ENCODE measurements at places on chromosomes 2 and 18.

GRCh38 chr2:57429831-57430230, 616.8 kb upstream of the VRK2 start:
- no peak for DNase-seq

GRCh38 chr2:43059183-43059897, 167.1 kb downstream of the ZFP36L2 start:
- peak; percentile 8 for DNase-seq

- DNase-seq = no peak
These were observed 110.2 kb downstream of the BMPR2 start for GRCh38 chr2:202486351-202486750.

DNA sequence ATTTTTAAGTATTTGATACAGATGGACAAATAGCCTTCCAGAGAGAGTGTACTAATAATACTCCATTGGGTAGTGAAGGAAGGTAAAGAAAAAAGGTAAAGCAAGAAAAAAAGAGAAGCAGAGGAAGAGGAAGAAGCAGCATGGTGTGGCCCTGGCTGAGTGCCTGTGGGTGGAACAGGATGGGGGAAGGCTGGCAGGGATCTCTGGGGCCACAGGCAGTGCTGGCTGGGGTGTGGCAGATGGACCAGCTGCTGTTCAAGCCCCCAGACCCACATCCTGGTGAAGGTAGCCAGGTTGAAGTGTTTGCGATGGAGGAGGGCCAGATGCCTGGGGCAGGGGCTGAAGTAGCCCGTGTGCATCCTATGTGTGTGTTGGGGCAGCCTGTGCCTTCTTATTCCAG, 79.0 kb downstream of the DYSF start:
- no peak for DNase-seq

DNA sequence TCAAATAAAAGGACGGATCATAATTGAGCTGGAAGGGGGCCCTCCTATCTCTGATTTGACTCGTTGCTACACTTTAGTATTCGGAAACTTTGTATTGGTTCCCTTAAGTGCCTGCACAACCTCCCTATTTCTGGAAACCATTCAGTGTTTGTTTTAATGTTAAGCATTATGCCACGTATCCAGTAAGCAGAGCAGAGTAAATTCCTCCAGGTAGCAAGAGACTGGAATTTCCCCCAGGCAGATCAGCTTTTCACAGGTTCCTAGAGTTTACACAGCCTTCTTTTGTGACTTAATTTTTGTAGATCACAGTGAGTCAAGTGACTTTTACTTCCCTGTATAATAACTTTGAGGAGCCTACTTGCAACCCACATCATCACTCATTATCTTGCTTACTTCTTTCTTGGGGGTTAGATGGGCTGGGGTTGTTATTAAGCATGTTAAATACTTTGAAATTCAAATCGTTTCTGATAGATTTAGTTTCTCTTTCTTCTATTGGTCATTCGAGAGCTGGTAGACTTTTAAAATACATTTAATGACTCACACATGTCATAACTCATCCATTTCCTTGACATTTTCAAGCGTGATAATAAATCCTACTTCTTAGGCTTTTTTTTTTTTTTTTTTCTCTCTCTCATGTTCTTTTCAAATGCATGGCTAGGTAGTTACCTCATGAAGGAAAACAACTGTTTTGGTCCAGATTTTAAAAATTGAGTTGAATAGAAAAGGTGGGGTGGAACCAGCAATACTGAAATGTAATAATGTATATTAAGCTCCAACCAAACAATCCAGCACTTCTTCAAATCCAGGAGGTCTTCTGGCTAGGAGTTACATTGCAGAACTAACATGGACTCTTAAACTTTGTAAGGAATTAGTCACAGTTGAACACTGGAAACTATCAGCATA, 219.3 kb downstream of the NEDD4L start:
- no peak for DNase-seq

GRCh38 chr2:80302001-80302313, 2.6 kb downstream of the LRRTM1 start:
- no peak for DNase-seq

DNA sequence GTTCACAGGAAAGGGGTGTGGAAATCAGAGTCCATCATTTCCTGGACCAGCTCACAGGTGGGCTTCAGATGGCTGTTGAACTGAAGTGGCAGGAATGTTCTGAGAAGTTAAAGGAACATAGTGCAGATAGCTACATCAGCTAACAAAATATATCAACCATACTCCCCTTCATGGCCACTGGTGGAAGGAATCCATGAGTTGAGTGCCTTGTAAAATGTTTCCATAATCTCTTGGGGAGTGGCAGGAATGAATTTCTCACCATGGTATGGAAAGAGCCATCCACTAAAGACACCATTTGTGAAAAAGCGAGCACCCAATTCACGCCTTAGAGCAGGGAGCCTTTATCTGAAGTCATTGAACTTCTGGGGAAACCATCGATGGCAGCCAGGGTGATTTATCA, at the start of gene LINC00305:
TSS of gene LINC00305 (minus strand) at position 101 of the 400 bp plus-strand sequence.
- DNase-seq = no peak

DNA sequence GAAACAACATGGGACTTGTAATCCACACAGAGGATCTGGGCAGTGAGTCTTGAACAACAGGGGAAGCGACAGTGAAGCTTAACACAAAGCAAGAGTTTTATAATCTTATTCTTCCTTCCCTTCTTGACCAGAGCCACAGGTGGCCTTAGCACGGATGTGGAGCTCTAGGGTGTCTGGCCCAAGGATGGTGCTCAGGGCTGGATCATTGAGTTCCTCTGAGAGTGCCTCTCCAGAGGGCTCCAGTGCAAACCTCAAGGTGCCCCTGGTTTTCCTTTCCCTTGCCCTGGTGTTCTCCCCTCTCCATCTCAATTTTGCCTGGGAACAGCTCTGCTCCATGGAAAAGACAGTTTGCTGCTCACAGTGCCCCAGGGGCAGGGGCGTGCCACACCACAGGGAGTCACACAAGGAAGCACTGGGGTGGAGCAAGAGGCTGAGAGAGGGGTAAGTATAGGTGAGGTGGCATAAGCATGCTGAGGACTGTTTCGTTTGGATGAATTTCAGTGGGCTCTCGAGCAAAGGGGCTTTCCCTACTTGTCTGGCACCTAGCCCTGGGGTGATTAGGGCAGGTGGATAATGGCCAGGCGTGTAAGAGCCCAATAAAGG, 88.6 kb upstream of the B3GNT7 start:
- DNase-seq = no peak

DNA sequence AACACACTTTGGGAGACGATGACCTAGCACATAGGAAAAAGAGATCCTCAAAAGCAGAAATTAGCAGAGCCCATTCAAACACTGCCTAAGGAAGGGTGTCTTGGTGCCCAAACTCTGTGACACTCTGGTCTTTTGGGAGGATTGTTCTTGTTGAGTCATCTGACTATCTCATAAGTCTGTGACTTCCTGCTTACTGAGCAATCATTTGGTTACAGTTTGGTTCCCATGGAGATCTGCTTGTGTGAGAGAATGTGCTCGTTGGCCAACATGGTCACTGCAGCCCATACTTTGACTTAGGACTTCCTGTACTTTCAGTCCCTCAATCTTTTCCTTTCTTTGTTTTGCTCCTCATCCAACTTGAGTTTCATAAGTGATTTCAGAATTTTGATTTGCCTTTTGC, 602.9 kb downstream of the NYAP2 start:
- DNase-seq = no peak

DNA sequence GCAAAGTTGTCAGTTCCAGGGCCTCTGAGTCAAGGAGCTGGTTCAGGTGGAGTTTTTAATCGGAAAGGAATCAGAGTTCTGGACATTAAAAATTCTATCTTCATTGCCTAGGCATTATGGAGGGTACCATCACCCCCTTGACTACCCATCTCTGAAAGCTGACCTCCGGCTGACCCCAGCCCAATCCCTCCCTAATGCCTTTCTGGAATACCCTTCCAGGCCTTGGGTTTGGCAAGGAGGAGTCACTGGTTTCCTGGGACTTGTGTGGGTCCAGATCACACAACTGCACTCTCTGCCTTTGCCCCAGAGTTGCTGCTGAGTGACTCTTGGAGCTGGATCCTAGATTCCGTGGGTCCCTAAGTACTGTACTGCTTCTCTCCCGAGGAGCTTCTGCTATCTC, 1.0 kb upstream of the OSR1 start:
- DNase-seq = no peak

GRCh38 chr2:225932811-225933413, 533.4 kb downstream of the NYAP2 start:
- DNase-seq = no peak

DNA sequence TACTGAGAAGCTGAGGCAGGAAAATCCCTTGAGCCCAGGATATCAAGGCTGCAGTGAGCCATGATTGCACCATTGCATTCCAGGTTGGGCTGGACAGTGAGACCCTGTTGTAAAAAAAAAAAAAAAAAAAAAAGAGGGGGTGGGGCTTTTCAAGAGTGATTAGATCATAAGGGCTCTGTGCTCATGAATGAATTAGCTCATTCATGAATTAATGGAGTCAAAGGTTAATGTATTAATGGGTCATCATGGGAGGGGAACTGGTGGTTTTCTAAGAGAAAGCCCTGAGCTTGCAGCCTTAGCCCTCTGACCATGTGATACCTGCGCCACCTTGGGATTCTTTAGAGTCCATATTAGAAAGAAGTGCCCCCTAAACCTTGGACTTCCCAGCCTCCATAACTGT, 4.5 kb downstream of the SLC19A3 start:
- DNase-seq = no peak

GRCh38 chr18:67261931-67262552, 254.5 kb downstream of the DSEL start:
- no peak for DNase-seq

DNA sequence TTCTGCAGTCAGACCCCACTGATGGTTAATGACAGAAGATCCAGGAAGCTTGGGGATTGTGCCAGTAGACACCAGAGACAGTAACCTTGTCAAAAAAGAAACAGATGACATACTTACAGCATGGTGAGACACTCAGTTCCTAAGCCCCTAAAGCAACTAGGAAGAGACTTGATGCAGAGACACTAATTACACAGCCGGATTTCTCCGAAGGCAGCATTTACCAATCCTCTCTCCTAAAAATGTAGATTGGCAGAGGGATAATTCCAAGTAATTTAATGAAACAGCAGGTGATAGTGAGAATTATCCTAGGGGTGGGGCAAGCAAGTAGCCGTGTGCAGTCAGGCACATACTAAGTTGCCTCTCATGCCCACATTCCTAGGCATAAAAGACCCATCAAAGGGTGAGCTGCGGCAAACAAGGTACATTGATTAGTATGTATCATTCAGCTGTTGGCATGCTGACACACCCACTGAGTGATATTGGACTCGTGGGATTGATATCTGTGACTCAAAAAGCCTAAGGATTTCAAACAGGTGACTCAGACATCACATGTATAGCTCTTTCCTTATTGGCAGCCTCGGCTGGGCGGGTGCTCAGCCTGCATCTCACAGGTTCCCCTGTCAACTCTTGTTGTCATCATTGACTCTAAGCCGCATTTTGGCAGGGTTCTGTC, 296.7 kb upstream of the ATP5MC3 start:
- no peak for DNase-seq

- no peak for DNase-seq
These were observed 278.6 kb upstream of the KLHL14 start for GRCh38 chr18:33051407-33051806.

- DNase-seq = no peak
These were observed 218.2 kb downstream of the HRH4 start for GRCh38 chr18:24678626-24679025.

DNA sequence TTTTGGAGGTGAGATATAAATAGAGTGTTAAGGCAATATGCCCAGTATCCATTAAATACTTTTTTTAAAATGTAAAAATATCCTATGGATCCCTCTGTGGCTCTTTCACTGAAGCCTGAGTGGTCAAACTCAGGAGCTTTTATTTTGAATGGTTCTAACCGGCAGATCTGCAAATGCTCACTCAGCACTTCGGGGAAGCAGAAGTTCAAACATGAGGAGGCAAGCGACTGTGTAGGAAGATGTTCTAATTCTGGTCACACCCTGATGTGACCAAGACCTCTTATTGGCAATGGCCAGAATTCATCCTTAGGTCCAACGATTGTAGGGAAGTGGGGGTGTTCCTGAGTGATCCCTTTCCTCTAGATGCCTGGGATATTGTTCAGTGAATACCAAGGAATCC, 168.8 kb downstream of the CDCA7 start:
- DNase-seq = no peak

GRCh38 chr2:172996387-172996961, 79.2 kb upstream of the MAP3K20 start:
- no peak for DNase-seq

- DNase-seq = no peak
These were observed 11.1 kb upstream of the RPIA start for GRCh38 chr2:88680266-88680902.

- DNase-seq = no peak
These were observed 79.6 kb downstream of the SLC4A10 start for GRCh38 chr2:161703863-161704262.

DNA sequence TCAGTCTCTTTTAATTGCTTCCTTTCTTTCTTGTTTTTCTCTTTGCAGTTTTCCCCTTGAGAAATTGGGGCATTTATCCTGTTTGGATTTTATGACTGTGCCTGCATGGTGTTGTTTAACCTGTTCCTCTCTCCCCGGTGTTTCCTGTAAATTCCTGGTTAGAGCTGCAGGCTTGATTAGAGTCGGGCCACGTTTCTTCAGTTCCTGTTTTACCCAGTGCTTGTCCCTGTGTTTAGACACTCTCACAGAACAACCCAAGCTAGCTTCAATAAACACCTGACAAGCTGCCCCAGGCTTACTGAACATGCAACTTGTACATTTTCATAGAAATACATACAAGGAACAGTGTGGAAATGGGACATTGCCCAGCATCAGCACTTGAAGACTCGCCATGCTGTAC, 53.9 kb downstream of the NGEF start:
- DNase-seq = no peak

DNA sequence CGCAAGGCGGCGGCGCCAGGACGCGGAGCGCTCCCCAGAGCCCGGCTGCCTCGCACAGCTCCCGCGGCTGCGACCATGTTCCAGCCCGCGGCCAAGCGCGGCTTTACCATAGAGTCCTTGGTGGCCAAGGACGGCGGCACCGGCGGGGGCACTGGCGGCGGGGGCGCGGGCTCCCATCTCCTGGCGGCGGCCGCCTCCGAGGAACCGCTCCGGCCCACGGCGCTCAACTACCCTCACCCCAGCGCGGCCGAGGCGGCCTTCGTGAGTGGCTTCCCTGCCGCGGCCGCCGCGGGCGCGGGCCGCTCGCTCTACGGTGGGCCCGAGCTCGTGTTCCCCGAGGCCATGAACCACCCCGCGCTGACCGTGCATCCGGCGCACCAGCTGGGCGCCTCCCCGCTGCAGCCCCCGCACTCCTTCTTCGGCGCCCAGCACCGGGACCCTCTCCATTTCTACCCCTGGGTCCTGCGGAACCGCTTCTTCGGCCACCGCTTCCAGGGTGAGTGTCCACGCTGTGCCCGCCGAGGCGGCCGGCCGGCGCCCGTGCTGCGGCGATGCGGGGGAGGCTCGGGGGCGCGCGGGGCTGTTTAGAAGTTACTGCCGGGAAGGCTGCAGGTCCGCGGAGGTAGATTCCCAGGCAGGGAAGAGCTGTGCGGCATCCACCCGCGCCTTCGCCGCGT, 696 bp downstream of the EMX1 start:
- DNase-seq = no peak

GRCh38 chr18:41973983-41974382, 18.9 kb downstream of the PIK3C3 start:
- DNase-seq = no peak

Measured in activated CD4-positive, CD25-positive, alpha-beta regulatory T cell (primary cell).